Pancreas (tissue), 10 donors: ENCODE measurements at places on chromosomes 3 and 15. TPM values are rescaled to one million over a fixed set of nuclear protein-coding genes. Genes with fewer than 3 reads are reported as not detected.

Gene TRPM1
- not detected for total RNA-seq

DNA sequence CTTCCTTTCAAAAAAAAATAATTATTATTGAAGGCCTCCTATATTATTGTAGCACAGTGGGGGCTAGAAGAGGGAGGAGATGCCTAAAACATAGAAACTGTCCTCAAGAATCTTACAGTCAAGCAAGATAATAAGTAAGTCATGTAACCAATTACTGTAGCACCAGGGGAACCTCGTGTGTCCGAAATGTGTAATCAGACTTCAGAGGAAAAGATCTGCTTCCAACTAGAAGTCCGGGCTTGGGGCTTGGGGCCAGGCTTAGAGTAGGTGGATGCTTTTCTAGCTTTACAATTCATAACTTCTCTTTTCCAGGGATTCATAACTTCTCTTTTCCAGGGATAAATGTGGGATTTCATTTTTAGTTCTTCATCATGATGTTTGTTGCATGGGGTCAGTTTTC is 29.2 kb downstream of the MEIS2 start:
- H3K27me3 ChIP-seq = no peaks in the 10 kb centered on the region
- no peaks in the 10 kb centered on the region for H3K4me1 ChIP-seq
- no peak for DNase-seq

GRCh38 chr15:98178861-98179260 is 218.4 kb downstream of the ARRDC4 start:
- H3K4me3 ChIP-seq = no peak overlapping the region
- no peaks in the 10 kb centered on the region for H3K27me3 ChIP-seq
- DNase-seq = no peak
- H3K4me1 ChIP-seq = no peaks in the 10 kb centered on the region

- no peak for DNase-seq
- H3K4me3 ChIP-seq = no peak overlapping the region
- no peaks in the 10 kb centered on the region for H3K36me3 ChIP-seq
- H3K27ac ChIP-seq = no peak overlapping the region
- no peaks in the 10 kb centered on the region for H3K4me1 ChIP-seq
Measured at GRCh38 chr15:50562735-50563640, 16.5 kb upstream of the USP50 start.

- no peak overlapping the region for H3K4me3 ChIP-seq
- H3K27ac ChIP-seq = no peak overlapping the region
- H3K27me3 ChIP-seq = no peaks in the 10 kb centered on the region
- no peak for DNase-seq
- H3K36me3 ChIP-seq = no peaks in the 10 kb centered on the region
Measured at GRCh38 chr15:97955035-97955434, 5.5 kb upstream of the ARRDC4 start.

- H3K4me1 ChIP-seq = peaks cover 22% of the 10 kb centered on the region
- H3K36me3 ChIP-seq = no peaks in the 10 kb centered on the region
- H3K27ac ChIP-seq = no peak overlapping the region
- H3K4me3 ChIP-seq = no peak overlapping the region
- no peaks in the 10 kb centered on the region for H3K27me3 ChIP-seq
Measured at GRCh38 chr3:71300951-71301393, 282.6 kb downstream of the FOXP1 start.

Gene SOX14
- not detected for total RNA-seq

DNA sequence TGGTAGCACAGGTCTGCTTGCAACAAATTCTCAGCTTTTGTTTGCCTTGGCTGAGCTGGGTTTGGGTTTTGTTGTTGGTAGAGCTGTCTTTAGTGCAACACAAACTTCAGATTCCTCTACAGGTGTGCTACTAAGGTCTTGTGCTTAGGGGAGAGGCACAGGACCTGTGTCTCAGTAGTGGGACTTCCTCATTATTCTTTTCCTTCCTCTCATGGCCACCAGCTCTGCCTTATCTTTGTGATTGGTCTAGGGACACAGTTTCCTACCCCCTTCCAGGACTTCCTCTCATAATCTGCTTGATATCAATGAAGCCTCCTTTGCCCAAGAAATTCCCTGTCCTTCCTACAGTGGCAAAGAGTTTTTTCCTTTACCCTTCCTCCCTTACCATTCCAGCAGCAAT is 24.9 kb upstream of the DNAAF4 start:
- no peak overlapping the region for H3K27ac ChIP-seq
- no peak overlapping the region for H3K4me3 ChIP-seq
- no peaks in the 10 kb centered on the region for H3K27me3 ChIP-seq
- no peak for DNase-seq
- H3K4me1 ChIP-seq = no peaks in the 10 kb centered on the region

DNA sequence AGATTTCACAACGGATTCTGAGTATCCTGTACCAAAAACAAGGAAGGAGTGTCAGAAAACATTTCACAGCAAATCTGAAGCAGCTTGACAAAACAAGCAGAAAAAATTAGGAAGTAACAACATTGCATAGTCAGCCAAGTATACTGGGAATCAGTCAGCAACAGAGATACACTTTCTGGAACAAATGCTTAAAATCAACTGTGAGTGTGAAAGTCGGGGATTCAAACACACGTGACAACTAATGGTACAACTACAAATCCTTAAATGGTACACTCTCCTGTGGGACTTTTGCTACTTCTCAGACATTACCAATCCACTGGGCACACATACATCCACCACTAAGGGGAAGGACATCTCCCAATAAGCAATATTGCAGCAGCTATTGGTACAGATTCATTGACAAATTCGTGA is 296.6 kb upstream of the MME start:
- H3K27me3 ChIP-seq = no peaks in the 10 kb centered on the region
- no peaks in the 10 kb centered on the region for H3K36me3 ChIP-seq
- H3K4me3 ChIP-seq = no peak overlapping the region
- DNase-seq = no peak
- H3K27ac ChIP-seq = no peak overlapping the region

Gene ANKUB1
- total RNA-seq = not detected

DNA sequence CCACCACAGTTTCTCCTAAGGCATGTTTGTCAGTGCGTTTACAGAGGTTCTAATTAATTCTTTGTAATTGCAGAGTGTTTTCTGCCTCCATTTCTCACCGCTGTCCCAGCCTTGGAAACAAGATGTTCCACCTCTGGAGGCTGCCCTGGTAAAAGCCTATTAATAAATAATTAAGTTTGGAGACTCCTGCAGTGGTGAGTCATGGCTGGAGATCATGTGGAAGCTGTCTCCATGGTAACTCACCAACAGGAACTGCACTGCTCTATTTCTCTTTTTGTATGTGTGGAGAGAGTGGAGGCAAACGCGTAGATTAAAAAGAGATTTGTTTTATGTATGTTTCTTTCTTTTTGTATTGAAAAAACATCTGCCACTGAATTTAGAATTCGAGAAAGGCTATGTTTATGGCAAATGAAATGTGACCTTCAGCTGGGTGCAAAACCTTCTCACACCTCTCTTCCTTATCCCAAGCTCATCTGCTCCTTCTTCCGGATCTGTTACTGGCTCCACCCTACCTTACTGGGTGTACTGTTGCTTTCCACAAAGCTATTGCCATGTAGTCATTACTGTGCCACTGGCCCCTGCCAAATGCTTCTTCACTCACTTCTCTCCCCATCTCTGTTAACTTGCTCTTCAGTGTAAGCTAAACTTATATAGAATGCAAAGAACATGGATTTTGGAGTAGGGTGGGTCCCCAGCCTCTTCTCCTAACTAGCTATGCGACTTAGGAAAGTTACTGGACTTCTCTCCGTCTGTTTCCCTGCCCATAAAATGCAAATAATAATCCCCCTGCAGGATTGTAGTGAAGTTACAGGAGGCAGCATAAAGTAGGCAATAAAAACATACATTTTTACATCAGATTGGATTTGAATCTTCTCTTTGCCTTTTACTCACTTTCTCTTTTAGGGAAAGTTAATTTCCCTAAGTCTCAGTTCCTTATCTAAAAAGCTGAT is 778.5 kb downstream of the NTRK3 start:
- DNase-seq = peak; percentile 34
- no peaks in the 10 kb centered on the region for H3K4me1 ChIP-seq
- H3K36me3 ChIP-seq = no peaks in the 10 kb centered on the region
- H3K4me3 ChIP-seq = no peak overlapping the region
- H3K27me3 ChIP-seq = no peaks in the 10 kb centered on the region

DNA sequence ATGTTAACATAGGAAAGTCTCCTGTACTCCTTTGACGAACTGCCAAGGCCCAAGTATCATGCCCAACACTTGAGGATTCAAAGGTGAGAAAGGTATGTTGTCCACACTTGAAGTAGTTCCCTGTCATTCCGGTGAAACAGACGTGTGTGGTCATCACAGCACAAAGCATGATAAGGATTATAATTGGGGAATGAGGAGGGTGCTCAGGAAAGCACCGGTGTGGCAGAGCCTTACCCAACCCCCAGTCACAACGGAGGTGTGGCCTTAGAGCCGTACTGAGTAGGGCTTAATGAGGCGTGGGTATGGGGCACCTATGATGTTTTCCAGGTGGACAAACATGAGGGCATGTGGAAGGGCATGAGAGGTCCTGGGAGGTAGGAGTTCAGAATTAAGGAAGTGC is 203.0 kb upstream of the NR2E3 start:
- no peak overlapping the region for H3K27ac ChIP-seq
- H3K36me3 ChIP-seq = no peaks in the 10 kb centered on the region
- no peak overlapping the region for H3K4me3 ChIP-seq

Gene FBXO40
- total RNA-seq = not detected

DNA sequence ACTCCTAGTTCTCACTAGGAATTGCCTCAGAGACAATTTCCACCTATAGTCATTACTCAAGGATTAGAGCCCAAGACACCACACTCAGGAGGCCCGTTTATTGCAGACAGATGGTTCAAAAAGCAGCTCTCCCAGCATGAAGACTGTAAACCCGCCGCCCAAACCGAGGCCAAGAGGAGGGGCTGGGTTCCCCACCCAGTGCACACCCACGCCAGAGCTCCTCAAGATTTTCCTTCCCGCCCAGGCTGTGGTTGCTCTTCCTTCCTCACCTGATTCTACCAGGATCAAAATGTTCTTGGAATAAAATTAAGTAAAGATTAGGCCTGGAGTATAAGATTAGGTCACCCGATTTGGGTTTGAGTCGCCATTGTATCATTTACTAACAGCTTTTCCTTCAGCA is 364.4 kb downstream of the MECOM start:
- H3K27ac ChIP-seq = no peak overlapping the region
- no peak for DNase-seq

DNA sequence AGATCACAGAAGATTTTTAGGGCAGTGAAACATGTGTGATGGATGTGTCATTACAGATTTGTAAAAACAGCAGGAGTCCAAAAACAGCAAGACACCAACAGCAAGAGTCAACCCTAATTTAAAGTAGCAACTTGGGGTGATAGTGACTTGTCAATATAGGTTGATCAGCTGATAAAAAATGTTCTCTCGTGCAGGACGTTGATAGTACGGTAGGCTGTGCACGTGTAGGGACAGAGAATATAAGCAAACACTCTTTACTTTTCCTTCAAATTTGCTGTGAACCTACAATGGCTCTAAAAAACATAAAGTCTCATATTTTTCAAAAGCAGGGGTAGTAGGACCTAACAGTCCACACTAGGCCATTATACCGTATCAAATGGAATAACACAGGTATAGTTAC is 120.8 kb downstream of the STAG1 start:
- no peaks in the 10 kb centered on the region for H3K36me3 ChIP-seq
- H3K4me3 ChIP-seq = no peak overlapping the region
- DNase-seq = no peak
- H3K27ac ChIP-seq = no peak overlapping the region

- H3K4me3 ChIP-seq = no peak overlapping the region
- H3K4me1 ChIP-seq = no peaks in the 10 kb centered on the region
- no peak for DNase-seq
- no peak overlapping the region for H3K27ac ChIP-seq
- H3K27me3 ChIP-seq = no peaks in the 10 kb centered on the region
- no peaks in the 10 kb centered on the region for H3K36me3 ChIP-seq
Measured at GRCh38 chr3:10520072-10520471, 14.7 kb upstream of the ATP2B2 start.

- H3K27me3 ChIP-seq = no peaks in the 10 kb centered on the region
- H3K4me1 ChIP-seq = no peaks in the 10 kb centered on the region
- H3K36me3 ChIP-seq = no peaks in the 10 kb centered on the region
- H3K27ac ChIP-seq = no peak overlapping the region
Measured at GRCh38 chr3:45480218-45480617, 91.8 kb downstream of the LARS2 start.

DNA sequence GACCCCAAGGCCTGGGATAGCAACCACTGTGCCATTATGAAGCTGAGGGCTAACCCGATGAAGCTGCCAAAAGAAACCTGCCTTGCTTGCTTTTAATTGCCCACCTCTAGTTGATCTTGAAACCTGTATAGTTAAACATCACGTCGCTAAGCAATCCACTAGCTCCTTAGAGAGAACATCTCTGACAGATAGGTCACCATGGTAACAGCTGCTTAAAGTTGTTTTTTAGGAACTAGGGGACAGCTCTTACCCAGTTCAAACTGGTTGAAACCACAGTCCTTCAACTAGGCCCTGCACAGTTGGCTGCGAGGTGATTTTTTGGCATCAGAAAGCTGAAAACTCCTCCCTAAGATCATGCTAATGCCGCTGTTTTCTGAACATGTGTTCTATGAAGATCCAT is 135.7 kb downstream of the EBLN2 start:
- H3K36me3 ChIP-seq = no peaks in the 10 kb centered on the region
- H3K4me1 ChIP-seq = no peaks in the 10 kb centered on the region
- no peak for DNase-seq
- H3K4me3 ChIP-seq = no peak overlapping the region

- peaks cover 41% of the 10 kb centered on the region for H3K36me3 ChIP-seq
- H3K27ac ChIP-seq = no peak overlapping the region
- no peak for DNase-seq
- H3K4me3 ChIP-seq = no peak overlapping the region
- no peaks in the 10 kb centered on the region for H3K27me3 ChIP-seq
- no peaks in the 10 kb centered on the region for H3K4me1 ChIP-seq
Measured at GRCh38 chr15:84800365-84800806, 16.8 kb upstream of the ALPK3 start.

DNA sequence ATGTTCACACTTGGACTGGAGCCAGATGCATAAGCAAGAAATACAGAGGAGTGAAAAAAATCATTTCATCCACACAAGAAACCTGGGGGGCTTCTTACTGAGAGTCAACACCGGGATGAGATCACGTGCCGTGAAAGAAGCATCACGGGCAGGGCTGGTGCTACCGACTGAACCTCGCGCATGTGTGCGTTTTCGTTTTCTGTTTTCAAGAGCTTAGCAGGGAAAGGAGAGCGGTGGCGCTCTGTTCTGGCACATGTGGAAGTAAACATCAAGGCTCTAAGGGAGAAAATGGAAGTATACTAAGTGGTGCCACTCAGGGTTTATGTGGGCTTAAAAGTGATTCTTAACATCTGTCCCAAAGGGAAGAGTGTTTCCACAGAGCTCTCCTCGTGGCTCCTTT is 55.9 kb downstream of the VGLL4 start:
- H3K27ac ChIP-seq = no peak overlapping the region
- H3K36me3 ChIP-seq = no peaks in the 10 kb centered on the region
- peaks cover 14% of the 10 kb centered on the region for H3K4me1 ChIP-seq
- no peak for DNase-seq
- H3K27me3 ChIP-seq = no peaks in the 10 kb centered on the region

Gene PLSCR2
- 0.35 TPM for total RNA-seq

Gene GRK7
- total RNA-seq = not detected
